ENCODE measurements at places on chromosomes 16 and 17.

DNA sequence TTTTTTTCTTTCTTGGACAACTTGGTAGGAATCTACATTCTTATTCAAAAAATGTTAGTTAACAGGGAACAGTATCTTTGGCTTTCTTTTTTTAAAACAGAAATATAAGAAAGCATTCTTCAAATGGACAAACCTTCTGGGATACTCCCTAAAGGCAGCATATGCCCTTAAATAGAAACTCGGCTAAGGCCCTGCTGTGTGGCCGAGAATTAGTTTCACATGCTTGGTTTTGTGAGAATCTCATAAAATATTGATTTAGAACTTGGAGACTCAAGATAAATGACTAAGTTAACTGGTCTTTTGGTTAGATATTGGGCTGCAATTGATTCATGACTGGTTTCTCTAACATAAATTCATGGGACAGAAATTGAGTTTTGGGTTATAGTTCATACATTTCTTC is 359.9 kb upstream of the XYLT1 start:
- DNase-seq, result no peak

DNA sequence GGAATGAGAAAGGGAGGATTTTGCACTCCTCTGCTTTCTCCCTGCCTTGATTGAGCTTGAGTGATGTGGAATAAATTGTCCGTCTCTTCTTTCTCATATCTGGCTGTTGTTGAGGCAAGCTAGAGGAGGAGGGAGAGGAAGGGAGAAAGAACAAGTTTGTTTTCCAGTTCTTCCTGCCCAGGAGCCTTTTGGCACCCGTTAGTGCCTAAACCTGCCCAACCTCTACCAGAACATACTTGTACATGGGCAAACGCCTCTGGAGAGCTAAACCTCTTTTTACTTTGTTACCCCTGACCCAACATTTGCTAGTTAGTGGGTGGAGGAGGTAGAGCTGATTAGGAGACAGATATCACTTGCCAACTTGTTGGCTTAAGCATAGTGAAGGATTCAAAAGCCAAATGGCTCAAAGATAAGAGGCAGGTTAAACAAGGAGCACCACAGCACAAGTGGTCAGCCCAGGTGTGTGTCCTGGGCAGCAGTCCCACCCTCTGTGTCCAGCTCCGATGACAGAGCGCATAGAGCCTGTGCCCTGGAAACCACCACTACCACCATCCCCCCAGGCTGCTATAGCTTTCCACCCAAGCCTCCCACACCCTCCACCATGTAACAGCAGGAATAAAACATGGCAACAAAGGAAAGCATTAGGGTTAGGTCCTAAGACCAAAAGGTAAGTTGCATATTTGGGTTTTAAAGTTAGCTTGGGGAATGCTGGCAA is 6.5 kb downstream of the ODF4 start:
- DNase-seq, result no peak

DNA sequence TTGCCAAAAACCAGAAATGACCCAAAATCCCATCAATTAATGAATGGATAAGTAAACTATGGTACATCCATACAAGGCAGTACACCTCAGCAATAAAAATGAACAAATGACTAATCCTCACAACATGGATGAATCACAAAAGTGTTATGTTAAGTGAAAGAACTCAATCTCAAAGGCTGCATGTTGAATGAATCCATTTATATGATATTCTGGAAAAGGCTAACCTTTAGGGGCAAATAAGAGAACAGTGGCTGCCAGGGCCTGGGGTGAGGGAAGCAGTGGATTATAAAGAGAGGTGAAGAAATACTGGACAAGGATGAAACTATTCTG is 46.1 kb upstream of the MSI2 start:
- DNase-seq, result peak; percentile 83

DNA sequence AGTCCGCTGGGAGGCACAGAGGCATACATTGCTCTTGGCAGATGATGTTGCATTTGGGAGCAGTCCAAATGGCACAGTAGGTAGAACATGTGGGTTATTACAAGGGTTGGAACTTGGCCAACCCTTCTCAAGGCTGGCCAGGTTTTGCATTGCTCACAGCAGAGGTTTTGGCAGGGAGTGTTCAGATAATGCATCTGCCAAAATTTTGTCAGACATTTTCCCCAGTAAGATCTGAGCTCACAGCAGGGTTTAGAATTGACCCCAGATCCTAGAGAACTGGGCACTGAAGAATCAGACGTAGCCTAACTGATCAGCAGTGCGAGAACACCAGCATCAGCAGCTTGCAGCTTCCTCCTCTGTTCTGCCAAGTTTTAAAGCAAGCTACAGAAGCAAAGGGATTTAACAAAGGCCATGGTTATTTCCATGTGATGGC is 468.8 kb upstream of the KIF2B start:
- no peak for DNase-seq

DNA sequence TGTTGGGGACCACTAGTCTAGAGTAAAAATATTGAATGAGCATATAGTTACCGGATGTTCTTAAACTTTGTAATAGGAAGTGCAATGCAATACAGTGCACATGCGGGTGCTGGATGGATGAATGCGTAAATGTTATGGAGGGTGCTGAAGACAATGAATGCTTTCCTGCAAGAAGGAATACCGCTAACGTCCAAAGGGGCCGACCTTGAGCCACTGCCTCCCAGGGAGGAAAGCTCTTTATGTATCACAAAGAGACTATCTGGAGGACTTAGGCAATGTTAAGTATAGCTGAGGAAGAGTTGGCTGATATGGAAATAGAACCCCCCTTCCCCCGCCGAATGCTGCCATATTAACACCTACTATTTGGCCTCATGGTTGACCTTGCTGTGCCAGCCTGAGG is 27.5 kb upstream of the SHCBP1 start:
- no peak for DNase-seq
